ENCODE measurements at places on chromosomes 1 and 21.

DNA sequence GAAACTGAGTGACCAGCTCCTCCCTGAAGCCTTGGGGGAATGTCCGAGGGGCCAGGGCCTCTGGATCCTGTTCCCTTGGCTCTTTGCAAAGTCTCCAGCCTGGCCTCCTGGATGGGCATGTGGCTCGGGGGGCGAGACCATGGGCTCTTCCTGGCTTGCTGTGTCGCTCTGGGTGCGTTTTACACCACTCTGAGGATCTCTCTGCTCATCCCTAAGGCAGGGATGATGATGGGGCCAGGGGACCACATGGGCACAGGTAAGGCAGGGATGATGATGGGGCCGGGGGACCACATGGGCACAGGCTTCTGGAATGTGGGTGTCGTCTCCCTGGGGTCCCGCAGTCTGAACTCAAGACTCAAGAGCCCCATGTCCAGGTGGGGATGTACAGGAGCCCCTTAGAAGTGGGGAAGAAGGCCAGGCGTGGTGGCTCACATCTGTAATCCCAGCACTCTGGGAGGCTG is 17.7 kb downstream of the TP73 start:
- DNase-seq: no peak

DNA sequence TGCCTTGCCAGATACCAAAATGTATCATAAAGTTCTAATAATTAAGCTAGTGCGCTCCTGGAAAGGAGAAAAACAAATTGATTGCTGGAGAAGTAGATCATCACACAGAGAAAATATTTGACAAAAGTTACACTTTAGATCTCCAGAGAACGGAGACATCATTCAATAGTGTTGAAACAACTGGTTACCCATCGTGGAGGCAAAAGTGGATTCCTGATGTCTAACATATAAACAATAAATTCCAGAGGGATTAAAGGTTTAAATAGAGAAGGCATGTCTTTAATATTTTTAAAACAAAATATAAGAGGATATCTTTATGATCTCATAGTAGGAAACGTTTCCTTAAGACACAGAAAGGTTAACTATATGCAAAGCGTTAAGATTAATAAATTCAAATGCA is 41.0 kb downstream of the NRIP1 start:
- DNase-seq: no peak

DNA sequence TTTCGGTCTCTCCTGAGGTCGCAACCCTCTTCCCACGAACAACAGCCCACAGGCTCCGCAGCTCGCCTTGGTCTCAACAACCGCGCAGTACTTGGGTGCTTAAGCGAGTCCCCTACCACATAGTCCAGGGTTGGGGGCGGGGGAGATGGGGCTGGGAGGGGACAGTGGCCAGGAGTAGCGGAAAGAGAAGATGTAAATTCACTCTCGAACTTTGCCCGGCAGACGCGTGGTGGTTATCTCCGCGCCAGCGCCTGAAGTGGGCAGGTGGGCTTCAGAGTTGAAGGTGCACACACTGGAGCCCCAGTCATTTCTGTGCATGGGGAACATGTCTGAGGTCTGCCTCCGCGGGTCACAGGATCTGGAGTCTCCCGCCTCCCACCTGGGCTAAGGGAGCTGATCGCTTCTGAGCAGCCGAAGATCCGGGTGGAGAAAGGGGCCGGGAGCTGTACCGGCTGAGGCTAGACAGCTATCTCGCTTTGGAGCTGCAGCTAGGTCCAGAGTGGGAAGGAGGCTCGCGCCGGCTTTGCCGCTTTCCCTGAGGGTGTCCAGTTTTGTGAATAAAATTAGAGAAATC is 4.3 kb upstream of the FOXD2 start:
- no peak for DNase-seq

DNA sequence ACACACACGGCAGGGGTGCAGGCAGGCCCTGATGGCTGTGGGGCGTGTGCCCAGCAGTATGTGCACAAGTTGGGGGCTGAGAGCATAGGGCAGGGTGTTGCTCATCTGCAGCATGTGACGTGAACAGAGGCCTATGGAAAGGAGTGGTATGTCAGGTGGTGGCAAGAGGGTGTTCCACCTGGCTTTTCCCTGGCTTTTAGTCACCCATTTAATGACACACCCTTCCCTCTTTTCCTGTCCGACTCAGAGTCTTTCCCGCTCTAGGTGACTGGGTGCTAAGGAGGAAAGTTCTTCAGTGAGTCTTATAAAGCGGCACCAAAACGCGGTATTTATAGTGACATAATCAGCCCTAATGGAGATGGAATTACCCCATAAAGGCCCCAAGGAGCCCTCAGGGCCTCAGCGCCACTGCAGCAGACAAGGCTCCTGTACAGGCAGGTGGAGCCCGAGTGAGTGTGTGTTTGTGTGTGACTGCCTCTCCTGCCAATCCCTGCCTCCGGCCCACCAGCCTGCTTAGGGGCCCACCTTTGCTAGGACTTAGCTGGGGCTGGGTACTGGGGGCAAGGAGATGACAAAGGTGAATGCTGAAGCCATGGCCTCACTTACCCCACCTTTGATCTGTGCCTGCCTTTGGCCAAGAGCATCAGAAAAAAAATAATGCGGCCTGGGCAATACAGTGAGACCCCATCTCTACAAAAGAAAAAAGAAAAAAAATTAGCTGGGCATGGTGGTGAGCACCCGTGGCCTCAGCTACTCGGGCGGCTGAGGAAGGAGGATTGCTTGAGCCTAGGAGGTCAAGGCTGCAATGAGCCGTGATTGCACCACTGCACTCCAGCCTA is 3.3 kb upstream of the EPHA2 start:
- DNase-seq: peak; percentile 41

GRCh38 chr1:150150133-150151021 is 661 bp downstream of the PLEKHO1 start:
- DNase-seq: no peak

GRCh38 chr1:1084372-1085170 is 10.5 kb upstream of the RNF223 start:
- no peak for DNase-seq

DNA sequence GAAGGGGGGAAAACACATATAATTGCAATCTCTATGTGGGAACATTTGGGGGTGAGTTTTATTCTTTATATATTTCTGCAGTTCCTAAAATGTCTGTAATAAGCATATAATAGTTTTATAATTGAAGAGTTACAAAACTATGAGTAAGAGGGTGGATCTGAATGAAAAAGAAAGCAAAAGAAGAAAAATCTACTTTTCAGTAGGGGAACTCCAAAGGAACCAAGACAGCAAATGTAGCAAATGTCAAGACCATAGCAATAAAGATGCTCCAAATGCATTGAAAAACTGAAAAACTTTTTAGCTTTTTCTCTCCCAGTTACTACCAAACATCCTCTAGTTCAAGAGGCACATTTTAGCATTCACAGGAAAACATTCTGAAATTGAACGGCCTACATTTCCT is 434.8 kb downstream of the LMO4 start:
- DNase-seq: no peak

GRCh38 chr1:31562707-31563360 is 13.5 kb upstream of the TINAGL1 start:
- peak; percentile 84 for DNase-seq

- DNase-seq: no peak
These were observed 40.8 kb upstream of the IGSF3 start for GRCh38 chr1:116708255-116708900.

GRCh38 chr1:242412921-242413320 is 111.6 kb downstream of the PLD5 start:
- DNase-seq: no peak

DNA sequence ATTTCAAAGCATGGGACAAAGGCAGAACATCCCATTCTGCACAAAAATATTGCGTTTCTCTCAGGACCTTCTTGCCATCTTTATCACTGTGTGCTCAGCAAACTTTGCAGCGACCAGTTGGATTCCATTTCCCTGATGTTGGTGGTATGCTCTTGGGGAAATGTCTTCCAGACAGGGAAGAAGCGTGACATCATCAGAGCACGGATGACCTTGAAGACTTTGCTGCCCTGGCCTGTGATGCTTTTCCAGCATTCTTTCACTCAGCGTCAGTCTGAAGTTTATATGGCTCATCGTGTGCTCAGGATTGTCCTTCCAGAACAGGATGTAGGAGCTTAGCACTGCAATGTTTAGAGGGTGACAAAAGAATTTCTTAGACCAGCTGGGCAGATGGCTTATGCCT is 131.4 kb upstream of the F3 start:
- no peak for DNase-seq

- DNase-seq: no peak
These were observed 1270.6 kb downstream of the KCNT2 start for GRCh38 chr1:195337646-195338045.

- DNase-seq: peak; percentile 34
These were observed 24.4 kb upstream of the CLDN14 start for GRCh38 chr21:36504067-36505058.

GRCh38 chr1:92446546-92446945 is 40.2 kb downstream of the GFI1 start:
- no peak for DNase-seq

GRCh38 chr1:26168410-26169197 is at the start of gene C1orf232:
Gene C1orf232, minus strand, starts transcription at chr1:26168963. Its CDS starts 464 bp downstream, at chr1:26168499.
- no peak for DNase-seq

GRCh38 chr1:96157101-96157500 is 564.5 kb upstream of the PTBP2 start:
- no peak for DNase-seq
